ENCODE measurements at places on chromosomes 2 and 18.

DNA sequence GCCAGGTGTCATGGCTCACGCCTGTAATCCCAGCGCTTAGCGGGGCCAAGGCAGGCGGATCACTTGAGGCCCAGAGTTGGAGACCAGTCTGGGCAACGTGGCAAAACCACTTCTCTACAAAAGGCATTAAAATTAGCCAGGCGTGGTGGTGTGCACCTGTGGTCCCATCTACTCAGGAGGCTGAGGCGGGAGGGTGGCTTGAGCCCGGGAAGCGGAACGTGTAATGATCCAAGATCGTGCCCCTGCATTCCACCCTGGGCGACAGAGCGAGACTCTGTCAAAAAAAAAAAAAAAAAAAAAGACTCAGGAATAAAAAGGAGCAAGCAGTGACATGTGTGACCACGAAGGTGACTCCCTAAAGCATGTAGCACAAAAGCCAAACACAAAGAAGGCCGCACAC, 50.1 kb upstream of the SALL3 start:
- no peak for DNase-seq

DNA sequence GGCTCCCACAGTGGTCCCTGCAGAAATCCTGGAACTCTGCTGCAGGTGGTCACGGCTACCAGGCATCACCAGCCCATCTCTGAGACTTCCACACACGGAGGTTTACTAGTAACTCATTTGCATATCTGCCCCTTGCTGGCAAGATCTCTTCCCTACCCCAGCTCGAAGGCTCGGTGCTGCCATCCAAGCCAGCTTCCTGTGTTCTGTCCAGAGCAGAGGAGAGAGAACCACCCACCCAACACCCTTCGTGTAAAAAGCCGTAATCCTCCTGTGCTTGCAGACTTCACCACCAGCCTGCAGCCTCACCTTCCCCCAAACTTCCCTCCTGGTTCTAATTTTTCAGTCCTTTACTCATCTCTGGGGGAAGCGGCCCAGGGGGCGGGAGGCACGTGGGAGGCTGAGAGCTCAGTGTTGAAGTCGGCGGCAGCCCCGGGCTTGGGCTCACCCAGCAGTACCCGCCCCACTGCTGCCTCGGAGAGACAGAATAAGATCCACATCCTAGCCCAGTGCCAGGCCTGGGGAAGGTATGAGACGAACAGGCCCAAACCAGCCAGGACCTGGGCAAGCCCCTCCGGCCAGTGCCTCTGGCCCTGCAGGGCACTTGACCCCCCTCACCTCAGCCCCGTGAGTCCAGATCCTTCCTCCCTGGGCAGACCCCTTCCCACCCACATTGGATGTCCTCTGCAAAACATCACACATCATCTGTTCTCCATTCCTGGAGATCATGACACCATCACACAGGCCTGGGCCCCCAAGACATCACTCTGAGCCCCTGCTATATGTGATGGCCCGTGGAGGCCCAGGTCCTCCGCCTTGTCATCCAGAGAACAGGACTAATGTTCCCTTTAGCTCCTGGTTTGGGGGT, 145.8 kb upstream of the ID2 start:
- DNase-seq, result no peak

GRCh38 chr2:5734859-5735520, 42.8 kb downstream of the SOX11 start:
- DNase-seq, result no peak

DNA sequence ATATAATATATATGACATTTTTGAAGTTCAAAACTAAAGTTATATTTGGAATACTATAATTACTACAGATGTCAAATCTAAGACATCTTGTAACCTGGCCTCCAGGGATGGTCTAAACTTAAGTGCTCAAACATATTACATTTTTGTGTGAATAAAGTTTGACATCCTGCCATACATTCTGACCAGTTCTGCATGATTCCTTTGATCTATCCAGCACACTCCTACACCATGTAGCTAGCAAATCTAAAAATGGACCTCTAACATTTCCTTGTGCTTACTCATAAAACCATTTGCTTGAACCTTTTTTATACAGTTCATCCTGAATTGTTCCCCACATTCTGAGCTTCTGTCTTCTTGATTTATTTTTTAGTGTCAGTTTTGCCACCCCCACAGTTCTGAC, 294.3 kb upstream of the ZNF804A start:
- DNase-seq, result no peak

- DNase-seq, result no peak
Measured at GRCh38 chr2:60867848-60868247, 13.5 kb upstream of the REL start.

DNA sequence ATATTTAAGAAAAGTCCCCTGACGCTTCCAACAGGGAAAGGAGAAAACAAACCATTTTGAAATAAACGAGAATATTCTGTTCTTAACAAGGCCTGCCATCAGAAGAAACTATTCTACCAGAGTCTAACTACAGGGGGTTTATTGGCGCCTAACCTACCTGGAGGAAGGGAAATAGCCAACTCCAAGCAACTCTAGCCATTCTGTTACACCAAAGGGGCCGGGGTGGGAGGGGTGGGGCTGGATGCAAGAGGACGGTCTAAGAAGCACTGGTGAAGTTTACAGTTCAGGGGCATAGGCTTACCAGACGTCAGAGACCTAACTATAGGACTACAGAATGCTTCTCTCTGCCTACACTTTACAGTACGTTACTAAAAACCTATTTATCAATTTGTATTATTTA, 60.5 kb upstream of the GALNT5 start:
- DNase-seq, result no peak

DNA sequence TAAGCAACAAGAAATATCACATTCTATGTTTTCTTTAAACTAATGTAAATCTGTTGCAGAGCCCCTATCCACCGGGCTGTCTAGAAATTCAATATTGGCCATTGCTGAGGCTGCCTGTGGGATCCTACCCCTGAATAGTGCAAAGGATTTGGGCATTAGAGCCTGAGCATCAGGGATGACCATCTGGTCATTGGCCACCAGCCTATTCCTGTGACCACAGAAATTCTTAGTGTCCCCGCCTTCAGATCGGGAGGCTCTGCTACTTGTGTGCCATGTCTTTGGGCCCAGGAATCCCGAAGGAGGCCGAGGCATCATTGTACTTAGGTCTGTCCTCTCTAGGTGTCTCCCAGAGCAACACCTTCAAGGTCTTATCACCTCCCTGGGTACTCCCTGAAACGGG, 73.8 kb downstream of the HRH4 start:
- DNase-seq, result no peak

DNA sequence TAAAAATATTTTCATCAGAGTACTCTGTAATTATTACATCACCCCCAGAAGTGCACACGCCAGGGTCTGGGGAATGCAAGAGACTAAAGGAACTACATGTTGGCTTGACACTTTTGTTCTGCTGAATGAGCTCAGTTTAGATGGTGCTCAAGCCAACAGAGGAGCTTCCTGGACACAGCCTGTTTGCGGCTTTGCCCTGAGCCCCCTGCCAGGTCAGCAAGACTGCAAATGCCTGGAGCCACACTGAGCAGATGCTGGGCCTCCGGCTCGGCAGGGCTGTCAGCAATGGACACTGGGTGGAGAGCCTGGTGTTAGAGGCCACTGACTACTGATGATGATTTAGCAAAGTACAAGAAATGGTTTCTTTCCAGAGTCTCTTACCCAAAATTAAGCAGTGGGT, 31.9 kb downstream of the PTPN18 start:
- DNase-seq, result no peak

GRCh38 chr2:201414099-201415023, 36.9 kb downstream of the TRAK2 start:
- no peak for DNase-seq

DNA sequence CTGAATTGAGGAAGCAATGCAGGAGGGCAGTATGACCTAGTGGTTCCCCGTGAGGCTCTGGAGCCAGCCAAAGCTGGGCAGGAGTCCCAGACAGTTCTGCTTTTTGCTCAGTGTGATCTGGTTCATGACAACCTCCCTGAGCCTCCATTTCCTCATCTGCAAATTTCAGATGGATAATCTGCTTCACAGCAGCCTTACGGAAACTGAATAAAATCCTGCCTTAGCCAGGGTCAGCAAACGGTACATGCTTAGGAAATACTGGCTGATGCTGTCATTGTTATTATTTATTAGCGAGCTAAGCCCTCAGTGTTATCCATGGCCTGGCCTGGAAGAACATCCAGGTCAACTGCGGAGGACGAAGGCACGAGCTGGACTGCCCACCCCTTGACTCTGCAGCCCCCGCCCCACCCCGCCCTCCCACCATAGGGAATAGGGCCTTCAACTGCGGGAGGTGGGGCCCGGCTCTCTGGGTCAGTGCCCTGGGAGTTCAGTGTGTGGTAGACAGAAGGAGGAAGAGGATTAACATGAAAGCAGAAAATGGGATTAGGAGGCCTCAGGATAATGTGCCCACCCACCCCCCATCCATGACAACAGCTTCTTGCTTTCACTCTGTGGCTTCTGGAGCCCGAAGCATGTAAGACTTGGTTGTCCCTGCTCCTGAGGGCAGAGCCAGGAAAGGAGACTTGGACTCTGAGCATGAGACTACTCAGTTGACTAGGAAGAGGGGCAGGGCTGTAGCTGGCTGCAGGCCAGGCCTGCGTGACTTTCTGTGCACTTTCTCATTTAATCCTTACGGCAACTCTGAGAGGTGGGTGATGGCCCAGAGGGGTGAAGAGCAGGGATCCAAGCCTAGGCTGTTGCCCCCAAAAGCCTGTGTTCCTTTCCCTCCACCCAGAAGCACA, 13.1 kb downstream of the PKDCC start:
- no peak for DNase-seq

DNA sequence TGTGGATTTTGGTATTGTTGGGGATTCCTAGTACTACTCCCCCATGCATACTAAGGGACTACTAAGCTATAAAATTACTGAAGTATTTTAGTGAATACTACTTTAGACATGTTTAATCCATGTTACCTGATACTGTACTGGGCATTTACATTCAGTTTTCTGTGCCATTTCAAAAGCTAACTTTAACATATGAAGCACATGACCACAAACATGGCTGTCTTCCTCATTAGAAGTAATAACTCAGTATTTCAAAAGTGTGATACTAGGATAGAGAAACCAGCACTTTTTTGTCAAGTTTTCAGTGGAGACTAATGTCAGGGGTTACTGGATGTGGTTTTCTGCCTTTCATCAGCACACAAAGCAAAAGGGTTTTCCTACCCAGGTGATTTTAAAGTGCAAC, 27.9 kb downstream of the WDR33 start:
- DNase-seq, result no peak

GRCh38 chr18:80229363-80229762, 18.0 kb downstream of the PARD6G start:
- DNase-seq, result no peak

DNA sequence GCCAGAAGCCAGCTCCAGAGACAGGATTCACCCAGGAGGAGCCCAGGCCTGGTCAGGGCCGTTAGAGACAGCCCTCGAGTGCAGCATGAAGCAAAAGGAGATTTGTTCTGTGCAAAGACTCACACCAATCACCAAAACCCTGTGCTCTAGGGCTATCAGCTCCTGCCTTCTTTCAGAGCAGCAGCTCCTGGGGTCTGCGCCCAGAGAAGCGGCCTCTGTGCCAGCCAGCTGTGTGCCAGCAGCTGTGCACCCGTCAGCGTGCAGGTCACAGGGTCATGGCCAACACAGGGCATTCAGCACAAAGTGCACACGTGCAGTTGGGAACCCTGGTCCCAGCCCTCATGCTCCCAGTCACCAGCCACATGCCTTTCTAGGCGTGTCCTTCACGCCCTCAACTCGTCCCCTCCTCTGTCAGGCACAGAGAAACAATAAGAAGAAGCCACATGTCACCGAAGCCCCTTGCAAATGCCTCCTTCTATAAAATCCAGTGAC, 49.3 kb downstream of the ZNF516 start:
- DNase-seq, result no peak

- no peak for DNase-seq
Measured at GRCh38 chr2:197078535-197078934, 152.0 kb upstream of the PGAP1 start.

- DNase-seq, result no peak
Measured at GRCh38 chr18:78822949-78823285, 156.7 kb upstream of the SALL3 start.

DNA sequence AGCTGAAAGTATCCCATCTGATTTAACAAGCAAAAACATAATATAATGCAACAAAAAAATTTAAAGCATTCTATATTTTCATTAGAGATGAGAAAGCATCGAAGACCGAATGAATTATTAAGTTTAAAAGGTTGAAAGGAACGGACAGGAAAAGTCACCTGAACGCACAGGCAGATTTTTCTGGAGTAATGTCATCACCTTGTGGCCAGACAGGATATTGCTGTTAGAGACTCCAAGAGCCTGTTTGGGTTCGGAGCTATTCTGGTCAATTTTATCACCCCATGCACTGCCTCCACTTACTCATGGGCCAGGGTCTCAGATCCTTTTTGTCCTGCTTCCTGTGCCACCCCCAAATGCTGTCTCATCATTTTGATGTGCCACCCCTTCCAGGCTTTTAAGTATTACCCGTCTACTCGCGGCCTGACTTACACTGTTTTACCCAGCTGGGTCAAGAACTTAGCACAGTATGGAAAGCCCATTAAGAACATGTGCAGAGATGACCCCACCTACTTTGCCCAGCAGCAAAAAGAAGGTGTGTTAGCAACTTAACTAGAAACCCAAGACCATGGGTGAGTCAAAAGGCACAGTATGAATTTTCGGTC, 27.3 kb downstream of the GKN2 start:
- DNase-seq, result peak; percentile 19

DNA sequence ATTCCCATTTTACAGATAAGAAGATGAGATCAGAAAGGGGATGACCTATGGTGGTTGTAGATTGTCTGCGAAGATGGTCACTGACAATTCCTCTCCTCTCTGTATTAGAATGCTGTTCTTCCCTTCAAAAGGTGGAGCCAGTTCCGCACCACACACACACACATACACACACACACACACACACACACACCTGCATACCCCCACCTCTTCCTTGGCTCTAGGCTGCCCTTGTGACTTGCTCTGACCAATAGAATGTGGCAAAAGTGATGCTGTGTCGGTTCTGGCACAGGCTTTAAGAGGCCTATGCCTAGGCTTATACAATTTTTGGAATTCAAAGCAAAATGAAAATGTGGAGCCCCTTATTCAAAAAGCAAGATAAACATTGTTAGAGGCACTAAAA, 88.0 kb downstream of the ZFP36L2 start:
- DNase-seq, result no peak

GRCh38 chr18:23690505-23691068, 1.3 kb downstream of the LAMA3 start:
- DNase-seq, result no peak

GRCh38 chr2:240913810-240914644, 7.9 kb downstream of the CROCC2 start:
- peak; percentile 45 for DNase-seq

DNA sequence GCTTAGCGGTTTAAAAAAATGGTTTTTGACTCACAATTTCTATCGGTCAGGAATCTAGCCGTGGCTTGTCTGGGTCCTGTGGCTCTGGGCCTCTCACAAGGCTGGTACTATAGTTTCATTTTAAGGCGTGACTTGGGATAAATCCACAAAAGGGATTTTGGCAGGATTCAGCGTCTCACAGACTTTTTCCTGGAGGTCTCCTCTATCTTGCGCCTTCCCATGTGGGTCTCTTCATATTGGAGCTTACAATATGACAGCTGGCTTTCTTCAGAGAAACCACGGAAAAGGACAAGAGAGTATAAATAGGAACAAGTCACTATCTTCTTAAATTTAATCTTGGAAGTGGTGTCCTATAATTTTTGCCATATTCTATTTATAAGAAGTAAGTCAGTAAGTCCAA, 250.5 kb downstream of the DSC3 start:
- DNase-seq, result no peak

- no peak for DNase-seq
Measured at GRCh38 chr2:159201360-159202063, 85.0 kb downstream of the WDSUB1 start.
